ENCODE measurements at places on chromosomes 7 and 10. TPM values are rescaled to one million over a fixed set of nuclear protein-coding genes. Genes with fewer than 3 reads are reported as not detected.

Gene HTR7
- 0.41 TPM for total RNA-seq

Gene NPFFR1
- not detected for total RNA-seq

Gene LFNG
- total RNA-seq, result 26.0 TPM

Gene CC2D2B
- total RNA-seq, result 2.2 TPM

Gene CUBN
- 3.5 TPM for total RNA-seq

Measured in tongue (tissue), 3 donors.